Anterior cingulate cortex (tissue), 58 donors: ENCODE measurements at places on chromosomes 7 and 10.

- no peak for DNase-seq
These were observed 82.9 kb downstream of the KIAA1549 start for GRCh38 chr7:138898255-138898654.

- DNase-seq: no peak
These were observed 23.8 kb downstream of the TMEM196 start for GRCh38 chr7:19749658-19750057.

DNA sequence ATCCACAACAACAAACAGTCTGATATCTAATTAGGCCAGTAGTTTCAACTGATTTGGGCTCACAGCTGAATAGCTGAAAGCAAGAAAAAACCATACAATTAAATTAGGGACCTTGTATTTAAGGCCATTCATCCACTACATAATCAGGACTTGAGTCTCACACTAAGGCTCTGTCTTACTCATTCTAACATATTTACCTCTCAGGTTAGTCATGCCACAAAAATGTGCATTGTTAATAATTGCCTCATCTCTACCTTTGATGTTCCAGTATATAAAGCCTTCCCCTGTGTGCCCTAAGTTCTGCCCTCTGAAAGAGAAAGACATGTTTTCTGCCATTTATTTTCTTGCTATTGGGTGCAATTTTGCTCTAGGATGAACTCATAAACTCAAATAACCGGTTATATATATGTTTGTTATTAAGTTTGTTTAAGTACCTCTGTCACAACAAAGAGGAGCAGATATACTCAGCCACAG is 5.3 kb upstream of the C1GALT1 start:
- DNase-seq: no peak

DNA sequence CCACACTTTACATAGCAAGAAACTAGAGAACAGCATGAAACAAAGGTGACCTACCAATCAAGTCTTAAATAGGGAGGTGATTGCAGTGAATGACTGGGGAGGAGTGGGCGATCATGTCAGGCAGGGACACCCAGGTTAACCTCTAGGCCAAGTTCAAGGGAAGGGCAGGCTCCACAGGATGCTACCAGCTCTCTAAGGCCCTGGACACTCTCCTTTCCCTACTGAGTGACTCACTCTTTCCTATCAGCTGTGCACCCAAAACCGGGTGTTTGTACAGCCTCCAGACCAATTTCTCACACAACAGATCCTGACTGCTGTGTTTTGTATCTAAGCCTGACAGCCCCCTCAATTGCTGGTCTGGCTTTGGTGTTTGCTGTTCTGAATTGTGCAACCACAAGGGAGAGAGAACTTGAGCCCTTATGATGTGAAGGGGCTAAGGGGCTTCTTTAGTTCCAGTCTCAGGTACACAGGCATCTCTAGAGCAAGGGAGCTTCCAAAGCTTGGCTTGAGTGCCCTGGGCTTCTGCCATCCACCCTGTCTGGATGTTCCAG is 107.8 kb downstream of the TBXAS1 start:
- no peak for DNase-seq

GRCh38 chr10:89659143-89660131 is 14.4 kb upstream of the PANK1 start:
- DNase-seq: no peak

- no peak for DNase-seq
These were observed 127.8 kb upstream of the ADCY1 start for GRCh38 chr7:45446195-45446944.

- no peak for DNase-seq
These were observed 217.2 kb downstream of the XPNPEP1 start for GRCh38 chr10:109706026-109706560.

DNA sequence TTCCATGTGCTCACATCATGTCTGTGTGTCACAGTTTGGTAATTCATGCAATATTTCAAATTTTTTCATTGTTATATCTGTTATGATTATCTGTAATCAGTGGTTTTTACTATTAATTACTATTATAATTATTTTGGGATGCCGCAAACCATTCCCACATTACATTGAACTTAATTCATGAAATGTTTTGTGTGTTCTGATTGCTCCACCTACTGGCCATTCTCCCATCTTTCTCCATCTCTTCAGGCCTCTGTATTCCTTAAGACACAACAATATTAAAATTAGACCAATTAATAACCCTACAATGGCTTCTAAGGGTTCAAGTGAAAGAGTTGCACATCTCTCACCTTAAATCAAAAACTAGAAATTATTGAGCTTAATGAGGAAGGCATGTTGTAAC is 398.5 kb downstream of the PCDH15 start:
- DNase-seq: no peak

- no peak for DNase-seq
These were observed 2.4 kb upstream of the ST7 start for GRCh38 chr7:116950889-116951351.
